ENCODE measurements at places on chromosomes 4 and X.
A peak's percentile ranks its signal among the peaks of the same experiment; 100 is the strongest.

DNA sequence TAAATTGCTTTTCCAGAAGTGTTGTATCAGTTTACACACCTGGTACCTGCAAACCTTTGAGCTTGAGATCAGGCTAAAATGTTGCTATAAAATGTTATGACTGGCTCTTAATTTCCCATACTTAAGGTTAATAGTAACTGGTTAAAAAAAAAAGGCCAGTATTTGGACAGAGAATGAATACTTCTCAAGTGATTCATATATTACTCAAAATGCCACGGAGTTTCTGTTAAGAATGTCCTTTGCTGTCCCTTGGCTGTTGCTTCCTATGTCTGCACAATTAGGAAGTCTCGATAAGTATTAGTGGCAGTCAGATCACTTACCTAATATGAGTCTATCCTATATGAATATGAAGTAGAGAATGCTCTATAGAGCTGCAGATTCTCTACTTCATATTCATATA, 232.2 kb upstream of the IGFBP7 start:
- no peak for DNase-seq

DNA sequence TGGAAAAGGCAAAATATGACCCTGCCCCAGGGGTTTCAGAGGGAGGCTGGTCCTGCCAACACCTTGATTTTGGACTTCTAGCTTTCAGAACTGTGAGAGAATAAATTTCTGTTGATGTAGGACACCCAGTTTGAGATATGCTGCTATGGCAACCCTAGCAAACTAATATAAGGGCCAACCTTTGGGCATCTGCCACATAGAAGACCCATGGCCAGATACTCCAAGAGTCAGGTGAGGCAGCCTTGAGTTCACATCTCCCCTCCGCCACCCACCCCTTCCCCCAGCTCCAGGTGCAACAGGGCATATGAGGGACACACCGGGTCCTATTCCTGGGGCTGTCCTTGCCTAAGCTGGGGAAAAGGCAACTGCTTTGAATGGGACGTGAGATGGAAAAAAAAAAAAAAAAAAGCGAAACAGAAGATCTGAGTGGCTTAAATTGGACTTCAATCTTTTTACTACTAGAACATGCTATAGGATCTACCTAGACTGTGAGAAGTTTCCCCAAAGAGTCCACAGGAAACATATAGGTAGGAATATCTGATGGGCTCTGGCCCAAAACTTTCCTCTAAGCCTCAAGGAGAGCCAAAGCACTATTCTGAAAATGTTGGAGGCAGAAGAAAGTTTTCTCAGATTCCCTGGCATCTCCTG, 56.5 kb upstream of the PROM1 start:
- DNase-seq = no peak

DNA sequence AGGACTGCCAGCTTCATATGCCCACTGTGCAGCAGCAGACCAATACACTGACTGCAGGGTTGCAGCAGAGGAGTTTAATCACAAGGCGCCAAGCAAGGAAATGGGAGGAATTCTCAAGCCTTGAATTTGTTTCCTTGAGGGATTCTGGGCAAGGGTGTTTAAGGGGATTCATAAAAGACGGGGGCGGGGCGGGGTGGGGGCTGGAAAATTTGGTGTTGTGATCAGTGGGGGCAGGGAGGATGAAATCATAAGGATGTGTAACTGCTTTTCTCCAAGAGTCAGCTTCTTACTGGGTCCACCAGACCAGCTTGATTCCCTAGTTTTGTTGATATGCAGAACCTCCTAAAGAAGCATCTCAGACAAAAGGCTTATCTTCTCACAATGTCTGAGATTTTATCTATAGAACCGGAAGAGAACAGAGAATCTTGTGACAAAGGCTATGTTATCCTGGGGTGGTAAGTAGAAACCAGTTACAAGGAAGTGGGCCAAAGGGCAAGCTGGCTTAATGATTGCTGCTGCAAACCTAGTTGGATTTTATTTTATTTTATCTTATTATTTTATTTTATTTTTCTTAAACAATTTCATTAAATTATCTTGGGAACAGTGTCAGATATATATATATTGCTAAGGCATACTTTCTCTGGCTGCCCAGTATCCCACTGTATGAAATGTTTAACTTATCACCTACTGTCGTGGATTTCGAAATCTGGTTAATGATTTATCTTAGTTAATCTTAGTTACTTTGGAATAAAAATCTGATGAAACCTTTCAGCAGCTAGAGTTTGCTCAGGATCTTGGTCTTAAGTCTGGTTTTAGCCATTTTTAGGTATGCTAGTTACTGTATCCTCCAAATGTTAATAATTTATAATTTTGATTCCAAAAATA, 276.4 kb downstream of the RPA4 start:
- no peak for DNase-seq

GRCh38 chr4:71855944-71856343, 72.1 kb upstream of the GC start:
- no peak for DNase-seq

- DNase-seq = no peak
Measured at GRCh38 chrX:19897091-19897490, 9.7 kb upstream of the SH3KBP1 start.

GRCh38 chr4:40378619-40379018, 43.5 kb downstream of the CHRNA9 start:
- no peak for DNase-seq

GRCh38 chr4:183430317-183430993, 14.0 kb upstream of the CDKN2AIP start:
- no peak for DNase-seq

- DNase-seq = no peak
Measured at GRCh38 chr4:10197952-10198351, 81.4 kb upstream of the WDR1 start.

DNA sequence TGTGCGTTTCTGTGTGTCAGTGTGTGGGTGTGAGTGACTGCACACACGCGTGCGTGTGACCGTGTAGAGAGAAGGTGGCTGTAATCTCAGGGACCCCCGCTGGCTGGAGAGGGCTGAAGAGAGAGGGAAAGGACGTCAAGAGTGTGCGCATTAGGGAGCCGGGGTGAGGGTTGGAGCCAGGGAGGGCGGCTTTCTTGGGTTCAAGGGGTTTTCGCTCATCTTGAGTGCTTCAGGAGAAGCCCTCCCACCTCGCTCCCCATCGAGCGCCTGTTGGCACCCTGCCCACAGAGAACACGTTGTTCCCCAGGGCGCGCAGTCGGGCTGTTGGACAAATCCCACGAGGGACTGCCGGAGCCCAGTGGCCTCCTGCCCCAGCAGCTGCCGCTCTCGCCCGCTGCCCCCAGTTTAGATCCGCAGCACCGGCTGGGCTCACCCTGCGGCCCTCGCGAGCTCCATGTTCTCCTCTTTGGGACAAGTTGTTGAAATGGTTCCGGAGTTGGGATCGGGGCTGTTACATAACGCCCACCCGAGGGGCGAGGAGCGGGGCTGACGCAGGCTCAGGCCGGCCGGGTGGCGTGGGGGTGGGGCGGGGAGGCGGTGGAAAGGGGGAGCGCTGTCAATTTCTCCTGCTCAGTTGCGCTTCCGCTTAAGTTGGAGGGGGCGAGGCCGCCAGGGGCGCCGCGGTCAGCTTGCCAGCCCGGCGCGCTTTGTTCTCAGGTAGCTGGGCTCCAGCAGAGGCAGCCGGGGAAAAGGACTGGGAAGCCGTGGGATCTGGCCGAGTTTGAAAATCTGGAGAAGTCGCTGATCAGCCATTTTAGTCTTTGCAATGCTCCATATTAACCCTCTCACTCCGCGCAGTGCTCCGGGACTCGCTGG, 1.6 kb downstream of the GRIA2 start:
- no peak for DNase-seq

DNA sequence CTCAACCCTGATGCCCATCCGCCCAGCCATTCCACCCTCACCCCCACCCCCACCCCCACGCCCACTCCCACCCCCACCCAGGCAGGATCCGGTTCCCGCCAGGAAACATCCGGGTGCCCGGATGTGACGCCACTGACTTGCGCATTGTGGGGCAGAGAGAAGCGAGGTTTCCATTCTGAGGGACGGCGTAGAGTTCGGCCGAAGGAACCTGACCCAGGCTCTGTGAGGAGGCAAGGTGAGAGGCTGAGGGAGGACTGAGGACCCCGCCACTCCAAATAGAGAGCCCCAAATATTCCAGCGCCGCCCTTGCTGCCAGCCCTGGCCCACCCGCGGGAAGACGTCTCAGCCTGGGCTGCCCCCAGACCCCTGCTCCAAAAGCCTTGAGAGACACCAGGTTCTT, at the start of gene MAGEA1:
MAGEA1 (plus strand) TSS at position 154 of the 400 bp plus-strand sequence. CDS start 3,106 bp downstream, outside the sequence.
- DNase-seq = no peak

DNA sequence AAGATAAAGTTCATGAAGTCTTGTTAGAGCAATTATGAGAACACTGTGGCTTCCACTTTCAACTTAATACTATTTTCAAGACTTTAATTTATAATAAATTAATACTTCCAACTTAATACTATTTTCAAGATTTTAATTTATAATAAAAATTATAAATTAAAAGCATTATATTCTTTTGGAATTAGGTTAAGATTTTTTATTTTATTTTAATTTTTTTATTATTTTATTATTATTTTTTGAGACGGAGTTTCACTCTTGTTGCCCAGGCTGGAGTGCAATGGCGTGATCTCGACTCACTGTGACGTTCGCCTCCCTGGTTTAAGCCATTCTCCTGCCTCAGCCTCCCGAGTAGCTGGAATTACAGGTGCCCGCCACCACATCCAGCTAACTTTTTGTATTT, 126.0 kb upstream of the GUCY1A1 start:
- no peak for DNase-seq

DNA sequence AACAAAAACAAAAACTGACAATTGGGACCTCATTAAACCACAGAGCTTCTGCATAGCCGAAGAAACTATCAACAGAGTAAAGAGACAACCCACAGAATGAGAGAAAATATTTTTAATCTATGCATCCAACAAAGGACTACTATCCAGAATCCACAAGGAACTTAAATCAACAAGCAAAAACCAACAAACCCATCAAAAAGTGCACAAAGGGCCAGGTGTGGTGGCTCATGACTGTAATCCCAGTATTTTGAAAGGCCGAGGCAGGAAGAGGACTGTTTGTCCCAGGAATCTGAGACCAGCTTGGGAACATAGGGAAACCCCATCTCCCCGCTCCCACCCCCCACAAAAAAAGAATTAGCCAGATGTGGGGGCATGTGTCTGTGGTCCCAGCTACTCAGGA, 10.7 kb downstream of the C4orf51 start:
- no peak for DNase-seq

DNA sequence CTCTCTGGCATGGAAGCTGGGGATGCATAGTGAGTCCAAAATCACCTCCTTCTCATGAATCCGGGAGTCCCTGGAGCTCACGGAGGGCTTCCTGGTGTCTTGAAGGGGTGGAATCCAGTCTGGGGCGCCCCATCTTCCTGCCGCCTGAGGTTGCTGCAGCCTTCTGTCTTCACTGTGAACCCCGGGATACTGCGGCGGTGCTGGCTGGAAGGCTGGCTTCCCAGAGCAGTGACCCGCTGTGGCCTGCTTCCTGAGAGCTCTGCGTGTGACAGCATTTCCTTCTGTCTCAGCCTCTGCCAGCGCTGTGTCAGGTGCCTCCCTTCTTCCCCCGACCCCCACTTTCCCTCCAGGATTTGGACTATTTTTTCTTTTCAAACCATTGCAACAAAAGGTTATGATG, 98.8 kb upstream of the STOX2 start:
- no peak for DNase-seq

DNA sequence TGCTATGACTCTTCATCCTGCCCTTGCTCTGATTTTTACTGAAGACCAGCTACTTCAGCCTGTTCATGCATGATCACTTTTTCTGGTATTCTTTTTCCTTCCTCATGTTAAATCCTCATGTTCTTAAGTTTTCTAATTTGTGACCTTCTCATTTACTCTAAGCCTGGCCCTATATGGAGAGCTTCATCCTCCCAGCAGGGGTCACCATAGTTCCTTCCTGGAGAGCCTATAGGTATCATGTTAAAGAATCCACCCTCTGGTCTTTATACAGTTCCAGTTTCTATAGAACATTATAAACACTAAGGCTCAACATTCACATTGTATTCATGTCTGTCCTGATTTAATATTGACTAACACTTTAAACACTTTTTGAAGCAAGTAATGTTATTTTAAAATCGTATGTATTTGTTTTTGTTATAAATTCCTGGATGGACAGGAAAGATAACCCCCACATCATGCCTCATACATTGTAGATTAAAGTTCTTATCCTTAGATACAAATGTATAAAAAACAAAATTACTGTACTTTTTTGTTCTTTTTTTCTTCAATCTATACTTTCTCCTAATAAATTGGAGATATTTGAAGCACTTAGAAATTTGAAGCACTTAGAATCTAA, 53.8 kb upstream of the OTUD4 start:
- DNase-seq = peak; percentile 0

- no peak for DNase-seq
Measured at GRCh38 chr4:1992468-1993168, 16.2 kb downstream of the NELFA start.

- DNase-seq = no peak
Measured at GRCh38 chrX:39766085-39766726, 331.6 kb downstream of the BCOR start.

DNA sequence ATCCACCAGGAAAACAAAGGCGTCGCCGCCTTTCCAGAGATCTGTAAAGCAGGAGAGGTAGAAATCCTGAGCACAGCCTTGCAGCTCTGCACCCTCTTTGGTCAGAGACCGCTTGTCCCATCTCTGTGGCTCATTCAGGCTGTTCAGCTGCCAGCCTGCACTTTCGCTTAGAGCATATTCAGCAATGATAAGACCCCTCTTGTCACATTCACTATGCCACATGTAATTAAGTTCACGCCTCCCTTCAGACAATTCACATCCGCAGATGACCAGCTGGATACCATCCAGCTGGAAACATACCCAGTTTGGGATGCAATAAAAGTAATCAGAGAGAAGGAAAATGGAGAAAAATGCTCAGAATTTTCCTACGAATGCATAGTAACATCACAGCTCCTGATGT, 335.4 kb downstream of the UNC5C start:
- DNase-seq = no peak

DNA sequence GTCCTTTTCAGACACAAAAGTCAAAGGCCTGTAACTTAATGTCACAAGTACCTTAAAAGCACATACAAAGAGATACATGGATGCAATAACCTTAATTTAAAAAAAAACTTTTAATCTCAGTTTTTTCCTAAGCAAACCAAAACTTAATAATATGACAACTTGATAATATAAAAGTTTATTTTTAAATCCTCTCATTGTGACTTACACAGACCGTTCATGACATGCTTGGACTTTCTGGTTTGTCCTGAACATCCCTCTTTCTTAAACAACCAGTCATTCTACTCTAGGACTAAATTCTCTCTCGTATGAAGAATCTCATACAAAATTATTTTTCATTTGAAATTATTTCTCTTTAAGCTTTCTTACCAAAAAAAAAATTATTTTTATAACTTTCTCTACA, 43.1 kb upstream of the CYP2U1 start:
- DNase-seq = no peak

DNA sequence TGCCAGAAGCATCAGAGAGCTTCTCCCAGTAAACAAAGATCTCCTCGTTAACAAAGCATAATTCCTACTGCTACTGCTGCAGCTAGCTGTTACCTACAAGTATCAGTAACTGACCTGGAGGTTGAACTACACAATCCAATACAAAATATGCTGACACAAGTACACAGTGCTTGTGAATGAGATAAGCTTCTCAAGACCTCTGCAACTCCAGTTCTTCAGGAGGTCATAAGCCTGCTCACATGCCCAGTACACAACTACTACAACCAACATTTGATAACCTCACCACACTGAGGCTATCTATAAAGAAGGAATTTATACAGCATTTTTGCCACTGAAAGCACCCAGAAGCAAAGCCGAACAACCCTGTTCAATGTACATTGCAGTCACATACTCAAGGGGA, 66.7 kb upstream of the SMARCAD1 start:
- DNase-seq = no peak

Measured in SW 1271 (cell line).